GM04504 (cell line): ENCODE measurements at places on chromosomes 2 and 18.

GRCh38 chr2:25566694-25567093, 106.7 kb downstream of the DTNB start:
- DNase-seq: no peak

GRCh38 chr18:61582202-61582710, 249.0 kb downstream of the CDH20 start:
- DNase-seq: no peak

DNA sequence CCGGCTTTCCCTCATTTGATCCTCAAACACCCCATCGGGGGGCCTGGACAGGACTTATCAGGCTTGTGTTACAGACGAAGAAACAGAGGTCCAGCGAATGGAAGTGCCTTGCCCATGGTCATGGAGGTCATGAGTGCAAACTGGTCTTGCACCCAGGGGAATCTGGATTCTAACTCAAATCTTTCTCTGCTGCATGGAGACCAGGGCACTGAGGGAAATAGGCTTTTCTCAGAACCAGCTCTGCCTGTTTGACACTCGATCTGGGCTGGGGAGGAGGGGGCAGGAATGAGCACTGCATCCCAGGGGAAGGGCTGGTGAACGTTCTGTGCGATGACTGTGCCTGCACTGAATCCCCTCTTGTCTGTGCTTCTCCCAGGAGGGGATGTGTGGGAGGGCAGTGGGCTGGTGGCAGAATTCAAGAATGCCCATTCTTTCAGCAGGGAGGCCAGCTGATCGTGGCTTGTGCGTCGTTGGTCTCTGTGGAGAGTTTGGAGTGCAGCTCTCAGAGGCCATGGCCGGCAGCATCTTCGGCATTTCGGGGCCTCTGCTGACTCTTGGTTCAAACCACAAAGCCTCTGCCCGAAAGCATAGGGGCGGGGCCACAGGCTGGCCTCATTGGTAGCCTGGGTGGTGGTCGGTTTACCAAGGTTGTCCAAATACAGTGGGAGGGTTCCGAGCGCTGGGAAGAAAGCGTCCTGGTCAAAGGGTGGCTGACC, 171.6 kb downstream of the DDX1 start:
- no peak for DNase-seq

DNA sequence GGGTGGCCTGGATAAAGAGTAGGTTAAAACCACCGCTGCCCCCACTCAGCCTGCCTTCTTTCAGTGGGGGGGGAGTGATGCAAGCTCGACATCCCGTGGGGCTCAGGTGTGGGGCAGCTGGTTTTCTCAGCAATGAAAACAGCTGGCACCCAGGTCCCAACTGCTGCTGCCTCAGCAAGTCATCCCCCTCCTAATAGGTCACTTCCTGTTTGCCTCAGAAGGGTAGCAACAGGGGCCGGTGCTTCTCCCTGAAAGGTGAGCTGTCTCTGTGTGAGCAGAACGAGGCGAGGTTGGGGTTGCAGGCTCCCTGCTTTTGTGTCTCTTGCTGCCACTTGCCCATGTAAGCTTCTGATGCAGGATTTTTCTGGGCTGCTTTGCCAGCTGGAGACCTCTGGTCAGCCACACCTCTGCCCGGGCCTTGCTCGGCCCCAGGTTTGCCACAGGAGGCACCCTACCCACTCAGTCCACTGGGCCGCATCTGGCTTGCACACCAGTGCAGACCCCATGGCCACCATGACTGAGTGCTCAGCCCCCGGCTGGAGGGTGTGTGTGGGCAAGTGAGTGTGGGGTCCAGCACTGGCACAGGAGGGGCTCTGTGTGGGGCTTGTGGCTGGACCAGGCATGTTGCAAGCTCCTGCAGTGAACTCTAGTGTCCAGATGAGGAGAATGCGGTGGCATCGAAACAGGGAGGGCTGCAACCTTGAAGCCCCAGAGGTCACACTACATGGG, 11.5 kb upstream of the ASB1 start:
- DNase-seq: no peak

- DNase-seq: no peak
These were observed 374.8 kb upstream of the TRIB2 start for GRCh38 chr2:12341920-12342319.

GRCh38 chr2:205020673-205021072, 475.4 kb downstream of the PARD3B start:
- no peak for DNase-seq

GRCh38 chr2:85887566-85888019, 1.2 kb downstream of the ST3GAL5 start:
- no peak for DNase-seq

DNA sequence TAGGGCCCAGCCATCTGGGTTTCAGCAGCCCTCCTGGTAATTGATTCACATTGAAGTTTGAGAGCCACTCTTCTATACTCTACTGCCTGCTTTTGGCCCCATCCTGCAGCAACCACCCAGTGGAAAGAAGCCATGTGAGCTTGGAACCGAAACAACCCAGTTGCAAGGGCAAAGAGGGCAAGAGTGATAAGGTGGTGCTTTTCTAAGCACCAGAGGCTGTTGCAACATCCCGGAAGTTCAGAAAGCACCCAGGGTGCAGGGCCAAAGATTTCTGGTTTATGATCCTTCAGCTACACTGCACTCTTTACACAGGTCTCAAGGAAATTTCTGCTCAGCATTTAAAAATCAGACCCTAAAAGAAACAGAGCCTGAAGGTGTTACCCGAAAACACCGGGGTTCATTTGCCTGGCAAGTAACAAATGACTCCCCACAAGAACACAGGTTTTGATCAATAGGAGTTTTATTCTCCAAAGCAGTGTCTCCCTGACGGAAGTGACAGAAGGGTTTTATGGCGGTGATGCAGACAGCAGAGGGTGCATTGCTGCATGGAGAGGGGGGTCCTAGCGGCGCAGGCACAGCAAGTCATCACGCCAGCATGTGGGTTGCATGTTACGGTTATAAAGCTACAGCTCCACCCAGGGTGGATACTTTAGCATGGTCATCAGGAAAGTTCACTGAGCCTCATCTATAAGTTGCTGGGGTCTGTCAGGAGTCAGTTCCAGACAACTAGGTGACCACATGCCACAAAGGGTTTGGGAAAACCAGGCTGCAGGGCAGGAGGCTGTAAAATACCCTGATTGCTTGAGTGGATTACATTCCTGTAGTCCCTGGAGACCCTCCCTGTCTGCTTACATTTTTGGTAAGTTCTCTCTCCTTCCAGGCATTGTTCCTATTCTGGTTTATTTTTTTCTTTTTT, 28.8 kb upstream of the TMEM37 start:
- no peak for DNase-seq

- no peak for DNase-seq
These were observed 30.6 kb upstream of the NPAS2 start for GRCh38 chr2:100789361-100789760.

- DNase-seq: no peak
These were observed 466.1 kb upstream of the MC4R start for GRCh38 chr18:60838677-60839076.

DNA sequence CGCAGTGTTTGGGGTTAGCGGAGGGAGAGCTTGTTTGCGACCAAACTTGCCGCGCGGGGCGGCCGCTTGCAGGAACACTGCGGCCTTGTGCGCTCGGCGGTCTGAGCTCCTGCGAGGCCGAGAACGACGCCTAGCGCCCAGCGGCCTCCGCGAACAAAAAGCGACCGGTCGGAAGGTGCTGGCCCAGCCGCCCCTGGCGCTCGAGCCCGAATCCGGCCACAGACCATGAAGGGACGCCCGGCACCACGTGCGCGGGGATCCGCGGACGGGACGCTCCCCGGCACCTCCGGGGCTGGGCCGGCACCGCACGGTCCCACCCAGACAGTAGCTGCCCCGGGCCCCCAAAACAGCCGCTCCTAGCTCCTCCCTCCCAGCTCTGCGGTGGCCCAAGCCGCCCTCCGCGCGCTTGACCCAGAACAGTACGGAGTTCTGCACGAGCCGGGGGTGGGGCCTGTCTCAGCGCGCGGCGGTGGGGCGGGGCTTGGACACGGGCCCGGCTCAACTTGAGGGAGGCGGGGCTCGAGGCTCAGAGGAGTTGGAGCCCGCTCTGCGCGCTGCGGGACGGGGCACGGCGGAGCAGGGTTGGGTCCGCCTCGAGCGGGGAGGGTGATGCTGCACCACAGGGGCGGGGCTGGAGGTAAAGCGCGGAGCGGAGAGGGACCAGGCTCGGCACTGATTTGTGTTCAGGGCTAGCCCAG, 664 bp upstream of the IMPA2 start:
- DNase-seq: no peak

DNA sequence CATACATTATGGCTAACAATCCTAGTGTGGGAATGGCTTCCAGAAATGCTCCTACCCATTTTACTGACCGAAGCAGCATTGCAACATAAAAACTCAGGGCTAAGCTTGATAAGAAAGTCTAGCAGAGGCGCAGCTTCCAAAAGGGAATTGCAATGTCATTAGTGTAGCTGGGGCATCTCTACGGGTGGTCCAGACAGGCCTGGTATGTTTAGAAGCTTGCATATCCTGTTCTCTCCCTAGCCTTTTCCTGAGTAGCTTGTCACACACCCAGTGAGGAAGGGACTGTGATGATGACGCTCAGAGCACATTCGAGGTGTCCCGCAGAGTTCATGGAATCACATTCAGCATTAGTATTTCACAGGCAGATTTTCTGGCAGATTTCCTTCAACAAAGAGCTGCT, 38.0 kb upstream of the COL5A2 start:
- no peak for DNase-seq

GRCh38 chr2:37855283-37856041, 69.6 kb upstream of the RMDN2 start:
- DNase-seq: no peak

DNA sequence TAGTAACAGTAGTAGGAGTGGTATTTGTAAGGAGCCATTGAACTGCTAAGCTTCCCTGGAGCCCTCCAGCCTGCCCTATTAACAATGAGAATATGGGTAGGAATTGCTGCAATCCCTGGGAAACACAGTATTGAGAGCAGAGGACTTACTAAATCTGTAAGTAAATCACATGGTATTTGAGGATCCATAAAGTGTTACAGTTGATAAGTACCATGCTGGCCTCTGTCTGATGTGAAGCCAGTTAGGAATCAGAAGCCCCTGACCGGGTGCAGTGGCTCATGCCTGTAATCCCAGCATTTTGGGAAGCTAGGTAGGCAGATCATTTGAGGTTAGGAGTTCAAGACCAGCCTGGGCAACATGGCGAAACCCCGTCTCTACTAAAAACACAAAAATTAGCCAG, 224.6 kb downstream of the C1D start:
- no peak for DNase-seq

GRCh38 chr2:151051574-151052220, 210.0 kb downstream of the RBM43 start:
- no peak for DNase-seq

GRCh38 chr2:222293660-222294630, 4.9 kb downstream of the PAX3 start:
- no peak for DNase-seq

DNA sequence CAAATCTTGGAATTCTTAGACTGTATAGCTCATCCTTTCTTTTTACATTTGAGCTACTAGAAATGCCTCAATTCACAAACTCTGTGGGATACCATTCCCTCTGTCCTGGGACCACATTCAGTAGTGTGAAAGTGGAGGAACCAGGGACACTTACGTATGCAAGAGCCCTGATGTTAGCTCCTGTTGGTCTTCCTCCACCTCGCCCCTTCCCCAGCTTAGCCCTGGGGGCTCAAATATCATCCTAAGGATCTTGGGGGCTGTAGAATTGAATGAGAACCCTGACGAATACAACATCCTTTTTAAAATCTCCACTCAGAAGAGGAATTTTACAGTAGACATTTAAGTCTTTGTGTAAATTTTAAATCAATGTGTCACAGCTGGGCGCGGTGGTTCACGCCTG, 65.2 kb upstream of the RAPH1 start:
- no peak for DNase-seq

DNA sequence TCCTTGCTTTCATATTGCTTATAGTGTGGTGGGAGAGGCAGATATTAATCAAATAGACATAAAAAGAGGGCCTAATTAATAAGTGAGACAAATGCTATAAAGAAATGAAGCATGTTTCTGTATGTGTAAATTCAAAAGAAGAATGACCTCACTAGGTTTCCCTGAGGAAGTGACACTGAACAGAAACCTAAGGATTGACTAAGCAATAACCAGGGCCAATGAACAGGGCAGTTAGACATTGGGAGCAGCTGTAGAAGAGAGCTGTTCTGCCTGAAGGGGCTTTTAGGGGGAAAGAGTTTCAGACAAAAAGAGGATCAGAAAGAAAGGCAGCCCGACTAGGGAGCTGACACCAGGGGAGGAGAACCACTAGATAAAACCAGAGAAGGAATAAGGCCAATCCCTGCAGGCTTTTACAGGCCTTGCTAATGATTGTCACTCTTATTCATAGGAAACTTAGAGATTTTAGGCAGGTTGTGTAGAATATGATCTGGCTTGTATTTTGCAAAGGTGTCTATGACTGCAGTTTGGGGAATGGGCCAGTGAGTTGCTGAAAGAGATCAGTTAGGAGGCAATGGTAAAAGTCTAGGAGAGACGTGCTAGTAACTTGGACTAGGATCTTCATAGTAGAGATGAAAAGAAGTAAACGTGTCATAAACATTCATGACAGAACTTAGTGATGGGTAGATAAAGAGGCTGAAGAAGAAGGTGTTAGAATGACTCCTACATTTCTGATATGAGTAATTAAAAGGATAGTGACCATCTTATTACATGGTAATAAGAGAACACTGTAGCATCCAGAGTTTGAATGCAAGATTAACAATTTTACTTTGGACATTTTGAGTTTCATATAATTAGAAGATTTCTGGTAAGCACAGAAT, 26.8 kb upstream of the NABP1 start:
- no peak for DNase-seq

GRCh38 chr2:137333386-137334165, 568.2 kb downstream of the THSD7B start:
- DNase-seq: no peak

DNA sequence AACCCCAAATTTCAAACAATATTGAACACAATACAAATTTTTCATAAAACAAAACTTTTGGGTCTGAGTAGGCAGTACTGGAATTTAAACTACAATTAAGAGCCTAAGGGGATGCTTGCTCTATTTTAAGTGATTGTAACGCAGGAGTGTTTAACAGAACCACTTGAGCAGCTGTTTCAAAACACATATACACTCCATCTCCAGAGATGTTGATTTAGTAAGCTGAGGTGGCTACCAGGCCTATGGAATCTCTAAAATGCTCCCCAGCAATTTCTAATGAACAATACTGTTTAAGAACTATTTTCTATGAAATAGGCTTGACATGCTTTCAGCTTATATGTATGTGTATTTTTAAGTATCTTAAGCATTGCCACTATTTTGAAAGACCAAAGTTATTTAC, 58.5 kb downstream of the SP3 start:
- no peak for DNase-seq

DNA sequence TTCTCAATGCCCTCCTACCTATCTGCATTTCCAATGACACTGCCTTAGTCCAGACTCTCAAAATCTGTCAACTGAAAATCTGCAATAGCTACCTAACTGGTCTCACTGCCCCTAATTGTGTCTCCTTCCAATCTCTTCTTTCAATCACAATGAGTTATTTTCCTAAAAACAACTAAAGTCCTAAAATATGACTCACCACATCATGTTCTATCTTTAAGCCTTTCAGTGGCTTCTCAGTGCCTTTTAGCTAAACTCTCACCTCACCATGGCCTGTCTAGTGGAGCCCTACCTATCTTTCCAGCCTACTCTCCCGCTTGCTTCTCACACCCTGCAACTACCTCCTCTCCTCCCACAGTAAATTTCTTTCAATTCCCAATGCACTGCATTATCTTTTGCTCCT, 220.9 kb upstream of the PKDCC start:
- no peak for DNase-seq
